ENCODE measurements at places on chromosomes 7 and 10.

DNA sequence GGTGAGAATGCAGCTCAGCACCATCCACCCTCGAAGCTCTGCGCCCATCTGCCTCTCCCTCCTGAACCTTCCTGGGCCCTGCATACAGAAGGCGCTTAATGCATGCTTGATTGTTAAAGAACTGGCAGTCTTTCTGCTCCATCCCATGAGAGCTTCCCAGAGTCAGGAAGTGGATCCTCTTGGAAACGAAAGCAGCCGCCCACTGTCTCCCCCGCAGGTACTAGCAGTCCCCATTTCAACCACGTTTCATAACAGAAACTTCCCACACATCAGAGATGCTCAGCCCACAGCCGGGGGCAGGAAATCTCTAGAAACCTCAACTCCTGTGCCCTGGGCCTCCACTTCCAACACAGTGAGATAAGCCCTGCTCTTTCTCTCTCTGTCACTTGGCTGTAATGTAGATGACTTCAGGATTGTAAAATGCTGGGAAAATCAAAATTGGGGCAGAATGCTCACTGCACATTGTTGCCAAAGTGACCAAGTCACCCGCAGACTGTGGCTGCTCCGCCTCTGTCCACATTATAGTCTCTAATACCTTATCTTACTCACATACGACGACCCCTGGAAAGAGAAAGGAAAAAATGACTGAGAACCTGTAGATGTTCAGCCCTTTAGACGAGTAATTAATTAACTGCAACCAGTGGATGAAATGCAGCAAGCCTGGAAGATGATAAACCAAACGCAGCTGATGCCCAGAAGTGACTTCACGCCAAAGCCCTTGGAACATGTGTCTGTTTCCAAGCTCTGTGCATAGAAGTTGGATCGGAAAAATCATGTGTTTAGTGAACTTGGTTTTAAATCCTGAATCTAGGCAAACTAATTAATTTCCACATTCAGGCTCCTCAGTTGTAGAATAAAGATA is 28.5 kb downstream of the GSDME start:
- no peak for ATAC-seq

DNA sequence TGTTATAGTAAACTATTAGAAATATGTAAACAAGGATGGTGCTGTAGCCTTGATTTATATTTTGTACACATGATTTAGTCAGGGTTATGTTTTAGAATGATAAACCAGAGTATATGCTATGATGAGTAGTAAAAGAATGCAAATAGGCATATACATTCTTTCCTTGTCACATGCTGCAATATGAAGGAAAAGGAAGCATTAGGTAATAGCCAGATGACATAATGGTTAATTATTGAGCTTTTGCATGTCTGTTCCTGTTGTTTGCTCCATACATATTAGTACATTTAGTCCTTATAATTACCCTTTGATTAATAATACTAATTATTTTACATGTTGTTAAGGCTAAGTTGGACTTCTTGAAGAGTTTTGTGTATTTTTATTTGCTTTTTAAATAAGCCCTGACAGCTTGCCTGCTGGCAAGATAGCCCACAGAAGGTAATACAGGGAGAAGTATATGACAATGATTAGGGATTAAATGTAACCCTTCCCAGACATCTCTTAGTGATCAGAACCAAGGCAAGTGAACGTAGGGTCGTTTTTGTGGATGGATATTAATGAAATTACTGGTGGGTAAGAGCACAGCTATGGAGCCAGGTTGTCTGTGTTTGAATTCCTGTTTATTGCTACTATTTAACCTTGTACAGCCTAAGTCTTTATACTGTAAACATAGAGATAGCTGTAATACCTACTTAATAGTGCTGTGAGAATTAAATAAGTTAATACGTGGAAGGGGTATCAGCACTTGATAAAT is 68.4 kb downstream of the PHTF2 start:
- ATAC-seq = peak; percentile 89

DNA sequence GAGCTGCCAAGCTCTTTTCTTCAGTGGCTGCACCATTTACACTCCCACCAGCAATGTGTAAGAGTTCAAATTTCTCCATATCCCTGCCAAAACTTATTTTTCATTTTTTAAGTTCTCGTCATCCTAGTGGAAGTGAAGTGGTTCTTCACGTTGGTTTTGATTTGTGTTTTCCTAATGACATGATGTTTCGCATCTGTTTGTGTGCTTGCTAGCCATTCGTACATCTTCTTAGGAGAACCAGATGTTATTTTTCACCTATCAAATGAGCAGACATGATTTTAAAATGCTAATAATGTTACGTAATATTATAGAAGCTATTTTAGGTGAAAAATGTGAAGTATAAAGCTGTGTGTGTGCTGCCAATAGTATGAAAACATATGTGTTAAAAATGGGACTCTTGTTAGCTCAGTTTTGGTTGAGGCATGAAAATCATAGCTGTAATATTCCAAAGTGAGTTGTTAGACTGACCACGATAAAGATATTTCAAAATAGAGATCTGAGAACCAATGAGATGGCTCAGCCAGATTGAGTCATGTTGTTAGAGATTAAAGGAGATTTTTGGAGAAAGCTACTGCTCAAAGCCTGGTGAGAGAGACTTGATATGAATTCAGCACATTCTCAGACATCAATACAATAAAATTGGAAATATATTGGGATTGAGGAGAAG is 25.9 kb upstream of the GALNT11 start:
- no peak for ATAC-seq

- peak; percentile 88 for ATAC-seq
Observed at GRCh38 chr10:43362191-43362839, 9.1 kb upstream of the FXYD4 start.

DNA sequence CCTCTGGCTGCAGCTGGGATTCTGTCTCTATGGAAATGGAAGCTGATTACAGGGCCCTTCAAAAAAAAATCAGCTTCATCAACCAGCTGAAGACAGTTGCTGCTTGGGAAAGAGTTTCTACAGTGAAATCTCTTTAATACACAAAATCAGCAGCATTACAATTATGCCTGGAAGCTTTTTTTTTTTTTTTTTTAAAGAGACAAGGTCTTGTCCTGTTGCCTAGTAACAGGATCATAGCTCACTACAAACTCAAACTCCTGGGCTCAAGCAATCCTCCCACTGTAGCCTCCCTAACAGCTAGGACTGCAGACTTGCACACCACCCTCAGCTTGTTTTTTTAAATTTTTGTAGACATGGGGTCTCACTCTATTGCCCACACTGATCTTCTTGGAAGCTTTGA is 94.5 kb downstream of the OR13A1 start:
- ATAC-seq = no peak

GRCh38 chr7:91064938-91065337 is 199.3 kb upstream of the FZD1 start:
- ATAC-seq = no peak

DNA sequence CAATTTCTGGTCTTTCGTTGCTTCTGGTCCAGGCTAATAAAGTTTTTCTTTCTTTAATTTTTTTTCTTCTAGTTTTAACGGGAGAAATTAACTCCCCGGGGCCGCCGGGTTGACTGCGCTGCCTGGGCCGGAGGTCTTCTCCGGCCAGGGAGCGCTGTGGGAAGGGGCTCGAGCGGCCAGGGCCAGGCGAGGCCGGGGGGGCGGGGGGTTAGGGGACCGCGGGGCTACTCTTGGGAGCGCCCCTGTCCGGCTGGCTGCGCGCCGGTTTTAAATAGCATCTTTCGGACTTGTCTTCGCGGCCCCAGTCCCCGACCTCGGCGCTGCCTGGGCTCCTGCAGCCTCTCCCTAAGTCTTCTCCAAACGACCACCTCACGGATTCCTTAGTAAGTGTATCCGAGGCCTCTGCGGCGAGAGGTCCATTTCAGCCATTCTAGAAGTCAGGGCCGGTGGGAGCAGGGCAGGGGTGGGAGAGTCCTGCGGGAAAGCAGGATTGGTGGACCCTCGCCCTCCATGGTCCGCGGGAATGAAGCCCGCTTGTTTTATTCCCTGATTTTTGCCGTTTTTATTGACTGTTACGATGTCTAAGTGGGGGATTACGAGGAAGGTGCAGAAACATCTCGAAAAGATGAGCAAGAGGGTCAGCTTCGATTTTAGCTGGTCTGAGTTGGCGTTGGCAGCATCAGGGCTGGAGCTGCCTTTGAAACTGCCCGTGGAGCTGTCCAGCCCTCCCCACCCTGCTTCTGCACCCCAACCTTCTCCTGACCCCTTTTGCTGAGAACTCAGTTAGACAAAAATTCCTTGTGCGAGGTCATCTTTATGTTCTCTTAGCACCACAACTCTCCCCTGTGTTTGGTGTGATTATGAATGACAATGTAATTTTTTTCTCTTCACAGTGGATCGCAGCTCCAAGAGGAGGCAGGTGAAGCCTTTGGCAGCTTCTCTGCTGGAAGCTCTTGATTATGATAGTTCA is 555 bp downstream of the PHF14 start:
- peak; percentile 46 for ATAC-seq

- no peak for ATAC-seq
Observed at GRCh38 chr10:110443239-110444003, 54.3 kb upstream of the DUSP5 start.

GRCh38 chr10:324593-324992 is 189.3 kb downstream of the ZMYND11 start:
- no peak for ATAC-seq

DNA sequence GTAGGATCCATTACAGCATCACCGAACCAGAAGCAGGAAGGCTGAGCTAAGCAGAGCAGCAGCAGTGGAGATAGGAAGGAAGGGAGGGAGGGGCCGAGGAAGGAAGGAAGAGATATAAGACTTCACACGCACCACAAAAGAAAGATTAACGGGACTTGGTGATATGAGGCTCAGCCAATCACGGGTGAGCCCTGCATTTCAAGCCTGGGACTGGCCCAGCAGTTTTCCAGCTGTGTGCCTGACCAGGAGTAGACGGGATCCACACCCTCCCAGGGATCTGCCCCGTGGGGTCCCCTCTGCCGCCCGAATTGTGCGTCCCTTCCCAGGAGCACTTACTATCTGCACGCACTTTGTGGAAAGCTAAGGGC is 16.2 kb downstream of the ATG9B start:
- ATAC-seq = no peak

DNA sequence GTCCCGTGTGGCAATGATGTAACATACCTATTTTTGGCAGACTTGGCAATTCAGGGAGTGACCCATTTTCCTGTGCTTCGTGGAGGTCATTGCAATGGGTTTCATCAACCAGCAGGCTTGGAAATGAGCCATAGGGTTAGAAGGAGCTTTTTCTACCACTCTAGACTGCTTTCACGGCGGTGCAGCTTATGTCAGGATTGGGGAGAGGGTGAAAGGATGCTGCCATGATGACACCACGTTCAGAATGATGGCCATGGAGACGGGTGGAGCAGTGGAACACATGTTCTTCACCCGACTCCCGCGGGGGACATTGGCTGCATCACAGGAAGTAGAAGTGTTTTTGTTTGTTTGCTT is 220.2 kb downstream of the EMX2 start:
- no peak for ATAC-seq

- ATAC-seq = no peak
Observed at GRCh38 chr7:140300243-140301136, 97.8 kb downstream of the SLC37A3 start.
